Activated naive CD4-positive, alpha-beta T cell treated with Interleukin-2 at 50 U/mL for 16 hours (primary cell): ENCODE measurements at places on chromosomes 11 and 22.
A peak's percentile ranks its signal among the peaks of the same experiment; 100 is the strongest.

- no peak for DNase-seq
These were observed 48.6 kb upstream of the CCDC188 start for GRCh38 chr22:20199413-20199842.

GRCh38 chr22:20803696-20804324 is 29.9 kb downstream of the SERPIND1 start:
- DNase-seq: peak; percentile 21

DNA sequence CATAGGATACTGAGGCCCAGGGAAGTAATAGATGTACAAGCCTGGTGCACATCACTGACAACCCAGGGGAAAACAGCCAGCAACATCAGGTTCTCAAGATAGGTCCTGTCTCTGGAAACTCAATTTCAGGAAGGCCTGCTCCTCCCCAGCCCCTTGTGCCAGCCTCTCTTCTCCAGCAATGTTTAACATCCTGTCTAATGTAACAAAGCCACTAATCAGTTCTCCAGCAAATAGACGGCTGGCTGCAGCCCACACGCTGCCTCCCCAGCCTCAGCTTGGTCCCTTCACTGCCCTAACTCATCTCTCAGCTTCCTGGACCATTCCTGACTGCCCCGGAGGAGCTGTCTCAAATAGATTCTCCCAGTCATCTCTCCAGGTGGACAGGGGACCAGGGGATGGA is 37.8 kb downstream of the RPL27A start:
- no peak for DNase-seq

GRCh38 chr11:13259374-13259773 is 18.2 kb upstream of the BMAL1 start:
- DNase-seq: no peak

DNA sequence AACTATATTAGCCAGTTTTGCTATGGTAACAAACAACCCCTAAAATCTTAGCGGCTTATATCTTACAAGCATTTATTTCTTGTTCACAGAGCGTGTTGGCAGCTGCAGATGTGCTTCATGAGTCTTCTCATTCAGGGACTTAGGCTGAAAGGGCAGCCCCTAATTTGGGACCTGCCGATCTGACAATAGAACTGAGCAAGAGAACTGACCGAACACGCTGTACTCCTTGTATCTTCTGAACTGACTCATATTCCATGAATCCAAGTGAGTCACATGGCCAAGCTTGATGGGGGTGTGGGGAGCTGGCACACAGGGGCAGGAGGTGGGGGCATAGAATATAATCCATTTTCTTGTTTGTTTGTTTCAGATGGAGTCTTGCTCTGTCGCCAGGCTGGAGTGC is 481.7 kb upstream of the CADM1 start:
- no peak for DNase-seq

GRCh38 chr11:126153972-126154371 is 57.5 kb downstream of the RPUSD4 start:
- DNase-seq: no peak

DNA sequence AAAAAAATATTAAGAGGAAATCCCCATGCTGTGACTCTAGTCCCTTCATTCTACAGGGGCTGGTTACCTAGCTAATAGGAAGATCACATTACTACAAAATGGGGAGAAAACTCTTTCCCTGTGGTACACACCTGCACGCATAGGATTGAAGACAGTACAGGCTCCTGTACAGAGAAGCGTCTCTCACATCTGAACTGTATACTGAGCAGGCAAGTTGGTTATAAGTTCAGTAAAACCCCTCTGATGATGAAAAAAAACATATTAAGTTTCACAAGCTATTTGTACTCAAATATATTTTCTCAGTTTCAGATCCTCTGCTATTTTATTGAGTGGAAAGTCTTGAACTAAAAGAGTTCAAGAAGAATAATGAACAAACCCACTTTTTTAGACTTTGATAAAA is 156.9 kb upstream of the HSD17B12 start:
- DNase-seq: no peak

DNA sequence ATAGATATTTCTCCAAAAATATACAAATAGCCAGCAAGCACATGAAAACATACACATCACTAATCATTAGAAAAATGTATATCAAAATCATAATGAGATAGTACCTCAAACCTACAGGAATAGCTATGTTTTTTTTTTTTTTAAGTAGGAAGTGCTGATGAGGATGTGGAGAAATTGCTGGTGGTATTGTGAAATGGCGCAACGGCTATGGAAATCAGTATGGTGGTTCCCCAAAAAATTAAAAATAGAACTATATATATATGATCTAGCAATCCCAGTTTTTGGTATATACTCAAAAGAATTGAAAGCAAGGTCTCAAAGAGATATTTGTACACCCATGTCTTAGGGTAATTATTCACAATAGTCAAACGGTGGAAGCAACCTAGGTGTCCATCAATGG is 46.0 kb upstream of the HIPK3 start:
- no peak for DNase-seq

- DNase-seq: no peak
These were observed 1134.1 kb upstream of the CCDC90B start for GRCh38 chr11:84420271-84420670.

DNA sequence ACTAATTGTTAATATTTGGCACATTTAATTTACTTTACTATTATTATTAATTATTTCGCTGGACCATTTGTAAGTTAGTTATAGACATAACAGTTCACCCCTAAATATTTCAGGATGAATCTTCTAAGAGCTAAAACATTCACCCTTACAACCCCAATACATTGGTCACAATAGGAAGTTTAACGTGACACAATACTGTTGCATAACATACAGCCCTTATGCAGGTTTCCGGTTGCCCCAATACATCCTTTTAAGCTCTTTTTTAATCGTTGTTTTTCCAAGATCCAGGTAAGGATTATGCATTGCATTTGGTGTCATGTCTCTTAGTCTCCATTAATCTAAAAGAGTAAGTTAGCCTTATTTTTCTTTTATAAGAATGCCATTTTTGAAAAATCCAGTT is 71.2 kb downstream of the HSD17B12 start:
- no peak for DNase-seq

DNA sequence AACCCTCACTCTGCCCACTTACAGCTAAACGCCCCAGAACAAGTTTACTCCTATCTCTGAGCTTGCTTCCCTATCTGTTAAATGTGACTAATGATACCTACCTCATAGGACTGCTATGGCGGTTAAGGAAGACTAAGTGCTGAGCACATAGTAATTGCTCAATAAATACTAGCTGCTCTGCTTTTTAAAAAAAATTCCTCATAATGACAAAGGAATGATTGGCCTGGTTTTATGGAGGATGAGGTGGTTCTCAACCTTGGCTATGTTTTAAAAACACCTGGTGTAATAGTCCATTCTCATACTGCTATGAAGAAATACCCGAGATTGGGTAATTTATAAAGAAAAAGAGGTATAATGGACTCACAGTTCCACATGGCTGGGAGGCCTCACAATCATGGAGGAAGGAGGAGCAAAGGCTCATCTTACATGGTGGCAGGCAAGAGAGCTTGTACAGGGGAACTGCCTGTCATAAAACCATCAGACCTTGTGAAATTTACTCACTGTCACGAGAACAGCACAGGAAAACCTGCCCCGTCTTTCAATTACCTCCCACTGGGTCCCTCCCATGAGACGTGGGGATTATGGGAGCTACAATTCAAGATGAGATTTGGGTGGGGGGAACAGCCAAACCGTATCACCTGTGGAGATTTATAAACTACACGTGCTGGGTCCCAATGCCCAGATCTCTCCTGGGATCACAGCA is 127.2 kb upstream of the SYT13 start:
- DNase-seq: no peak

DNA sequence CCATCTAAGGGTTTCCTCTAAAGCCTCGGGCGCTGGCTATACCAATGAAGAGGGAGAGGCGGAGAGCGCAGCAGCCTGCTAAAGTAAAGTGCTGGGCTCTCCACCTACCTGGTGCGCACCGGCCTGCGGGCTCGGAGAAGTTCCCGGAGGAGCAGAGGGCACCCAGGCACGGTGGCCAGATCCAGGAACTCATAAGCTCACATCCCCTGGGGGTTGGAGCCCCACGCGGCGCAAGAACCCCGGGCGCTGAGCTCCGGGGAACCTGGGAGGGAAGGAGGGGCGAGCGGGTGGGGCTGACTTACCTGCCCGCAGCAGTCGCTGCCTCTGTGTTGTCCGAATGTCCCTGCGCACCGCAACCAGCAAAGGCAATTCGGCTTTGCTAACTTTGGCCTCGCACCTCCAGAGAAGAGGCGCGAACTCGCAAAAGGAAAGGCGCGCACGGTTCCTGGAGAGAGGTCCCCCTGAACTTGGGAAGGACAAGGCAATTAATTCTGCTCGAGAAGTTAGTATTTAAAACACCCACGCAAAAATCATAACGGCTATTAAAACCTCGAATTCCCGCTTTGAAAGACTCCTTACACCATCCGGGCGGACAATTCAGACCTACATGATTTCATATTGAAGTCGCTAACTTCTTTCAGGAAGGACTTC is 127.6 kb upstream of the C11orf58 start:
- no peak for DNase-seq

DNA sequence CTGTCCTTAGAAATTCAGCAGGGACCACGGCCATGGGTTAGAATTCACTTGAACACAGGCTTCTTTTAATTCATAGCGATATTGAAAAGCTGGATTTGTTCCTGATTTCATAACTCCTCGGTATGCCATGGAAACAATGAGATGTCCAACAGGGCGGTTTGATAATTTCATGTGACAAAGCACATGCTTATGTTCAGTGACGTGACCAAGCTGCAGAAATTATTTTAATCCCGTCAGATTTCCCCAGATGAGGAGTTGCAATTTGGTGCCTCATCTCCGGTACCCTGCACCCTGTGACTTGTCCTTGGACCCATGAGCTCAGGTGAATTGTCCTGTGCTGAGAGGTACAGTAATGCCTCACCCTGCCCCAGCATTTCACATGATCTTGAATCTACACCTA is 81.7 kb downstream of the C11orf91 start:
- no peak for DNase-seq

- no peak for DNase-seq
These were observed 105.5 kb downstream of the CSNK2A3 start for GRCh38 chr11:11247576-11247975.

DNA sequence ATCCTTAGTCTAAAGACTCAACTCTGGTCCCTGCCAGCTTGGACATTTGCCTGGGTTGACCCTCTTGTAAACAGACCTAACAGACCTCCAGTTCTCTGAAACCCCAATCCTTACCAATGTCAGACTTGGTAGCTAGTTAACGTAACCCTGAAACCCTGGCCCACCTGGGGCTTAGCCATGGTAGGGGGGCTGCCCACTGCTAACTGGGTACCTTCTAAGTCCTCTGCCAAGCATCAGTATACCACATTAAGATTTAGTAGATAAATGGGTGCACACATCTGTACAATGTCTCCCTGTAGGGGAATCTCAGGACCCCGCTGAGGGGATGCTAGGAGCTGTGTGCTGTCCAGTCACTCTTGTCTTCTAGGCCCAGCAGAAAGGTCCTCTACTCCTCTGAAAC is 29.9 kb upstream of the TH start:
- no peak for DNase-seq

DNA sequence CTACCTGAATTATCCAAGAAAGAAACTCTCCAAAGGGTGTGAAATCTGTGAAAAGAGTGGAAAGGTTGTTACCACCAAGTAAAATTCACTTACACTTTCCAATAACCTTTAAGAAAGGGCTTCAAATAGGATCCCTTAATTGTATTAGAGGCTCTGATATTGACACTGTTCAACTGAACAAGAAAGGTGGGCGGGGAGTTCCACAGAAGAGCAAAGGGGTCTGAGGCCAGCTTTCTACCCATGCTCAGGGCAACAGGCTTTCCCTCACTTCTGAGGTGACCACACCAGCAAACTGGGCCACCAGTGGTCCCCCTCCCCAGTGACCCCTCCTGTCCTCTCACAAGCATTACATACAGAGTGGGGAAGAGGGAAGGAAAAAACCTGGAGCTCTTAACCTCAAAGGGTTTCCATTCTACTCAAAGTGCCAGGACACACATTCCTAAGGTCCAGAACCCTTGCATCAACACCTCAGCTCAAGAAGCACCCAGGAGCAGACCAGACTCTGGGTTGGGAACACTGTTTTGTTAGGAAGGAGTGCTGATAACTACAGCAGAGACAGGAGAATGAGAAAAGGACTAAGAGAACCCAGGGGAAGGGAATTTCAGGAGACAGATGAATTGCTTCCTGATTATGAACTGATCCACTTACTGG is 71.6 kb upstream of the AKIP1 start:
- no peak for DNase-seq

DNA sequence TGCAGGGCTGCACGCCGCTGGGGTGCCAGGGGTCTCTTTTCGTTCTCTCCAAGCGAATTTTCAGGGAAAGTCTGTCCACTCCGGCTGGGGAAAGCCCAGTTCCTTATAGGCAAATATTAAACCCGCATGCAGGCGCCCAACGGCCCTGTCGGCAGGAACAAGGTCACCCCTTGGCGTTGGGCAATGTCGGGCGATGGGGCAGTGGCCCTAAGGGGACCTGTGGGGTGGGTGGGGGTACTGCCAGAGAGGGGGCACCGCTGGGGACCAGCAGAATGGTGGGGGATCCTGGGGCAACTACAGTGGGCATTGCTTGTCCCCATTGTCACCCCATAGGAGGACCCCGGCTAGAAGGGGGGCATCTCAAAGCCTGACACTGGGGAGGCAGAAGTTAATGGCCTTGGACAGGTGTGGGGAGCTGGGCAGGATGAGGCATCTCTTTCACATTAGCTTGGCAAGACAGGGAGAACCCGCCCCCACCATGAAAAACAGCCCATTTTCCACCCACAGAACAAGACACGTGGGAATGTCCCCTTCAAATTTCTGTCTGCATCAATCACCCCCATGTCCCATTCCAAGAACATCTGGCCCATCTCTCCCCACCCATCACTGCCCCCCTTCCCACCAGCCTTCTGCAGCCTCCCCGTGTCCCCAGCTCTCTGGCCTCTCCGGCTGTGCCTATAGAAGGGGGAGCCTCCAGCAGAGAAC is 5.5 kb upstream of the IGF2 start:
- no peak for DNase-seq

DNA sequence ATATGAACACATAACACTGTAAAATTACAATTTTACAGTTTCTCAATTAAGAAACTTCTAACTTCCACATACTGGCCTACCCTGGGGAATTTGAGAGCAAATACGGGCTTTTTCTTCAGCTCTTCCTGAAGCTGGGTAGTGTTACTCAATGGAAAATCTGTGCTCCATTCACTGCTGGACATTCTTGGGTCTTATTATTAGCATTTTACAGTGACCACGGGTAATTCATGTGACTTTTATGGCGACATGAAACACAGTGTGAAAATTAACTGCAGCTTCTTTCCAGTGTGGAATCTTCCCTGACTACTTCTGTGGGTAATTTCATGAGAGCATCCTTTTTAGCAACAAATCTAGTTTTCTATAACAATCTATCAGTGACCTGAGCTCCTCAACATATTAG is 423.7 kb upstream of the ANO5 start:
- no peak for DNase-seq

- DNase-seq: no peak
These were observed 16.8 kb downstream of the ALG12 start for GRCh38 chr22:49901457-49901856.

DNA sequence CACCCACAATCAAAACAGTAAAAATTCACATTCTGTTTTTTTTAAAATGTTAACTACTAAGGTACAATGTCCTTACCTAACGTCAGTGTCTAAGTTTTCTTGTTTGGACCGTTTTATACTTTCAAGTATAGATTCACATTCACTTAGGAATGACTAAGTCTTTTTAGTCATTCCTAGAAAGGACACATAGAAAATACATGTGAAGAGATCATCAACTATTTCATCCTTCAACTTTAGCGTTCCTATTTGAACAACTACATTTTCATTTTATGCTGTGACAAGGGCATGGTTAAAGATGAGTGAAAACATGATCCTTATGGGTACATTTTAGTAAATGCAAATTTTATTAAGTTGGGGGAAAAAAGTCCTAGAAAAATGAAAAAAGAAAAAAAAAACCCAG is 62.8 kb downstream of the DDX10 start:
- no peak for DNase-seq

GRCh38 chr11:121965330-121965729 is 150.7 kb downstream of the BLID start:
- DNase-seq: no peak
